ENCODE measurements at places on chromosomes 4 and X.

DNA sequence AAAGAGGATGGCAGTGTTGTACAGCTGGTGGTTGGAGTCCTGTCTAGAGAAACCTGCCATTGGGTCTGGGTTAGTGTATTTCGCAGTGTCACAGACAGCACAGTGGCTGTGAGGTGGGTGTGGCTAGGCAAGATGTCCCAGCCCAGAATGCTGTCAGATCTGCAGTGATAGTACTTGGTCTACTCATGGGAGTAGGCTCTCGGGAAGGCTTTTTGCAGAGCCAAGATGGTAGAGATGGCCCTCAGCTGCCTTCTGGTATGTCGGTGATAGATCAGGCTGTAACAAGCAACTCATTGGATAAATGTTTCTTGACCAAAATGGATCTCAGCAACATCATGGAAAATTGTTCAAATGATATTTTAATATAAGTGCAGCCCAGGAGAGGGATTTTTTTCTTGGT, 84.3 kb upstream of the WDR1 start:
- DNase-seq = no peak

DNA sequence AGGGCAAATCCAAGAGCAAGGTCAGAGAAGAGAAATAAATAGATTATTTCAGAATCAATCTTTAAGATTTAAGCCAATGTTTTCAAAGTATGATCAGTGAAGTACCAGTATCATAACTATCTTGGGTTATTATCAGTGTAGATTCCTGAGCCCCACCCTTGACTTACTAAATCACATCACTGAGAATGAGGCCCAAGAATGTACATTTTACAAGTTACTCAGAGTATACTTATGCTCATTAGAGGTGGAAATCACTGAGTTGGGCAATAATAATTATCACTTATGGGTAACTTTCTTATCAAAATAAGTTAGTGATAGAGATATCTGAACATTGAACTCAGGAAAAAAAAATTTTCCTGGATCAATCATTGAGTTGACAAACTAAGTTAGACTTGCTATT, 121.6 kb upstream of the NOCT start:
- DNase-seq = no peak

DNA sequence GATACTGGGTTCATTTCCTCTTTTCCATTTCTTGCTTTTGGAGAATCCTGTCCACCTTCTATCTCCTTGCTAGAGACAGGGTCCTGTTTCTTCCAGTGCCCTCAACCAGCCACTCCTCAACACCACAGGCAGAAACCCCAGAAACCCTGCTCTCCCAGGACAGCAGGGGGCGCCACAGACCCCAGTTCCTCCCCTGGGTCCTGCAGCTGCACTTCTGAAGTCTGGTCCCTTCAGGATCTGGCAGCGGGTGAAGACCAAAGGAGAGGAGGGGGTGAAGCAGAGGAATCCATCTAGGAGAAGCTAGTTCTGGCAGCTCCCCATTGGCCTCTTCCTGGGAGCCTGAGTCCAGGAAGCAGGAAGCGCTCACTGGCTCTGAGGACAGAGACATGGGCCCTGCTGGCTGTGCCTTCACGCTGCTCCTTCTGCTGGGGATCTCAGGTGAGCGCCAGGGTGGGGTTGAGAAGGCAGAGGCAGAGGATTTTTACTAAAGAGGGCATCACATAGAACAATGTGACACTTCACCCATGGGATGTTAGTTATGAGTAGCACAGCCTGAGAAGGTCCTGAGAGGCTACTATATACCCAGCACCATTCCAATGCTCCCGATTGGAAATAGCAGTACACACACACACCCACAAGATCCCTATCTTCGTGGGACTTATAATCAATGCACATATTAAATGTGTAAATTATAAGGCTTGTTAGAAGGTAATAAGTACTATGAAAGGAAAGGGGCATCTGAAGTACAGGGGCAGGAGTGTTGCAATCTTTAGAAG, at the start of gene PRSS48:
Gene PRSS48, plus strand, starts transcription at position 375 of the 776 bp plus-strand sequence. Its CDS starts 12 bp downstream, at position 387.
- no peak for DNase-seq

DNA sequence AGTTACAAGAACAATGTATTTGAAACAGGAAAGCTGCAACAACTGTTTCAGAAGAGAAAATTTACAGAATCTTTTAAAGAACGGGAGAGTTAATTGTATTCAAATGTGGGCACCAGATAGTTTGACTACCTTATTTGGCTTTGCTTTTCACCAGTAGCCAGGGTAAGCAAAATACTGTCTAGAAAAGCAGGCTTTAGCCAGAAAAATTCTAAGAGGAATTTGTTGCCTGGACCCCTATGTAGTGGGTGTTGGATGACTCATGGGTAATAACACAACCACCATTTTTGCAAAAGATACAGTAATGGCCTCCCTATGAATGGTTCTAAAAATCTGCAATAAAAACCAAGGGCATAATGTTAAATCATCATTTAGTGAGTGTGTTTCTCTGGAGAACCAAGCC, 233.4 kb upstream of the ANXA3 start:
- no peak for DNase-seq

GRCh38 chrX:54721424-54721823, 76.6 kb downstream of the ITIH6 start:
- no peak for DNase-seq

- no peak for DNase-seq
These were observed 18.0 kb downstream of the LYAR start for GRCh38 chr4:4271912-4272311.

DNA sequence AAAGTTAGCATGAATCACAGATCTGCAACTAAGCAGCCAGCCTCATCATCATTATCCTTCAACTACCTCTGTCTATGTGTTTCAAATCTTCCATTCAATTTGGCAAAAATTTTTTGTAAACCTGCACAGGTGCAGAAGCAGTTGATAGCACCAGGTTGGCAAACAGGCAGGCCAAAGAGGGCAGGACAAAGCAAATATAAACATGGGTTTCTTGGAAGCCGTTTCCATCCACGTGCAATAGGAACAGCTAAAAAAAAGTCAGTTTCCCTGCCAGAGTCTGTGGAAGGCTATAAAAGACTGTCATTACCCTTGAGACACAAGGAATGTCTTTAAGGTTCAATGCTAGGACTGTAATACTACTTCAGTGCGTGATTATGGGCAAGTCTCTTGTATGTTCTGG, 253.2 kb downstream of the PDHA2 start:
- DNase-seq = no peak
